BJ (cell line): ENCODE measurements at places on chromosomes 6 and 20.

DNA sequence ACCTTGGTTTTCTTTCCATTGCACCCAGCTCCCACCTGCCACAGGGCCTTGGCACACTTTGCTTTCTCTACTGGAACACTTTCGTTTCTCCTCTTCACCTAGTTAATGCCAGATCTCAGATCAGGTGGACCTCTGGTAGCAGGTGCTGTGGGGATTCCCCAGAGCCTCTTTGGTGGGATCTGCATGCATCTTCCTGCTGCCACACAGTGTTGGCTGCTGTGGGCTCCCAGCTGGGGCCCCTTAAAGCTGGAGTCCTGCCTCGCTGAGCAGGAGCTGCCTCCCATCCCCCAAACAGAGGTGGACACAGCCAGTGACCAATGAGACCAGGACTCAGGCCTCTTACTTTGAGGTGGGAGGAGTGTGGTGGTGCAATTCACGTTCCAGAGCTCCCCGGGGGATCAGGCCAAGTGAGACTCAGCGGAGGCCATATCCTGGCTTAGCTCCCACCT, 28.4 kb downstream of the CEBPB start:
- DNase-seq, result no peak

DNA sequence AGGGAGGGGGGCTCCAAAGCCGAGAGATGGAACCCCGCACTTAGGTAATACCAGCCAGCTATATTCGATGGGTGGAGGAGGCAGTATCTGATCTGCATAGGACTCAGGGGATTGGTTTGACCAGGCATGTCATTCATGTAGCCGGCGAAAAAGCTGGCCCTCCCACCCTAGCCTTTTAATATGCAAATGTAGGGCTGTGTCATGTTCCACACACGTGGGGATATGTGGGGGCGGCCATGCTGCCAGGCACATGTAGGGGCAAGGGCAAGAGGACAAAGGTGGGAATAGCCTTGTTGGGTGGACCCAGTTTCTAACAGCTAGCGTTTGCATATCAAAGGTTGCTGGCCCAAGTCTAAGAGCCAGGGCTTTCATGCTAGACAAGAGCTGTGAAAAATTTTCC, 39.1 kb upstream of the DDR1 start:
- DNase-seq, result no peak

GRCh38 chr6:33417903-33418689, at the start of gene CUTA:
TSS of gene CUTA (minus strand) at chr6:33418107. CDS start at chr6:33418000, 107 bp downstream.
- peak; percentile 99 for DNase-seq

DNA sequence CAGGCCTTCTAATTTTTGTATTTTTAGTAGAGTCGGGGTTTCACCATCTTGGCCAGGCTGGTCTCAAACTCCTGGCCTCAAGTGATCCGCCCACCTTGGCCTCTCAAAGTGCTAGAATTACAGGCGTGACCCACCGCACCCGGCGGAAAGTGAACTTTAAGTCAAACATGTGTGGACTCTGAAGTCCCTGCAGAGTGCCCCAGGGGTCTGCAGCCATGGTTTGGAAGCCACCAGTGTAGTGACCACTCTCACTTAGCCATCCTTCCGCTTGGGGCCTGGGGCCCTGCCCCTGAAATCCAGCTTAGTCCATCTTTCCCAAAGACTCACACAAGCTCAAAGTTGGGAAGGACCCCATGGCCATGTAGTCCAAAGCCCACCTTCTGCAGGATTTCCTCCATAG, 164.5 kb downstream of the GRM4 start:
- DNase-seq, result no peak

- no peak for DNase-seq
Measured at GRCh38 chr6:40856271-40856670, 182.8 kb downstream of the UNC5CL start.

- peak; percentile 98 for DNase-seq
Measured at GRCh38 chr20:56439771-56440291, 27.8 kb downstream of the CASS4 start.

DNA sequence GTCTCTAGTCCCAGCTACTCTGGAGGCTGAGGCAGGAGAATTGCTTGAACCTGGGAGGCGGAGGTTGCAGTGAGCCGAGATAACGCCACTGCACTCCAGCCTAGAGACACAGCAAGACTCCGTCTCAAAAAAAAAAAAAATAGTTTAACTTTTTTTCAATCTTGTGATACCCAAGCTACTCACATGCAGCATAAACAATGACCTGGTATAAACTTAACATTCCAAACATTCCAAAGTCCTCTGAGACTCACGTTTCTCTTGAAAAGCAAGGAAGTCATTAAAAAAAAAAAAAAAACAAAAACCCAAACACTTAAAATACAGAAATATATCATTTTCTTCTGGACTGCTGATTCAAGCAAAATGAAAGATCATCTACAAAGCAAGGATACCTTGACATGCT, 14.3 kb downstream of the CRNKL1 start:
- DNase-seq, result peak; percentile 55

DNA sequence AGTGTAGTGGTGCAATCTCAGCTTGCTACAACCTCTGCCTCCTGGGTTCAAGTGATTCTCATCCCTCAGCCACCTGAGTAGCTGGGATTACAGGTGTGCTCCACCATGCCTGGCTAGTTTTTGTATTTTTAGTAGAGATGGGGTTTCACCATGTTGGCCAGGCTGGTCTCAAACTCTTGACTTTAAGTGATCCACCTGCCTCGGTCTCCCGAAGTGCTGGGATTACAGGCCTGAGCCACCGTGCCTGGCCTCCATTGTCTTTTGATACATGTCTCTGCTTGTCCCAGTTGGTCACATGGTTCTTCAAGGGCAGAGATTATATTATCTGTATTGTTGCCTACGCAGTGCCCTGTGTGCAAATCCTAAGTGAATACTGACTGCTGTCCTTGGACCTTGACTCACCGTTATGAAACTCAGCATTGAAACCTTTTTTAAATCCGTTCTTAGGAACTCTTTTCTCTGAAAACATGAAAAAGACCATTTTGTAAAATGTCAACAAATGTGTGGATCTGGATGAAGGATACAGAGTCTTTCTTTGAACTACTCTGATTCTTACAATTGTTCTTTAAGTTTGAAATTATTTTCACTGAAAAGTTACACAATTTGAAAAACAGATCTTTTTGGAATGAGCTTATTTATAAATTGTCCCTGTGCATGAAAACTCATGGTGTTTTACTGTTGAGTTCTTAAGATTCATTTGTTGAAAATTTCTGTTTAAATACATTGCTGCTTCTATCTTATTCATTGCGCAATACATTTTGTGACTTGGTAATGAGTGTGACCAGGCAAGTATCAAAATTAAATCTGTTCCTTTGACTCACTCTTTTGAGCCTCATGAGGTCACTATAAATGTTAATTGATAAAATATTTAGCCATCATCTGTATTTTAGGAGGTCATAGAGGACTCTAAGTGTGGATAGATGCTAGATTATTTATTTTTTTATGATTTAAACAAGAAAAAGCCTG, 293.5 kb downstream of the UTRN start:
- DNase-seq, result peak; percentile 35

DNA sequence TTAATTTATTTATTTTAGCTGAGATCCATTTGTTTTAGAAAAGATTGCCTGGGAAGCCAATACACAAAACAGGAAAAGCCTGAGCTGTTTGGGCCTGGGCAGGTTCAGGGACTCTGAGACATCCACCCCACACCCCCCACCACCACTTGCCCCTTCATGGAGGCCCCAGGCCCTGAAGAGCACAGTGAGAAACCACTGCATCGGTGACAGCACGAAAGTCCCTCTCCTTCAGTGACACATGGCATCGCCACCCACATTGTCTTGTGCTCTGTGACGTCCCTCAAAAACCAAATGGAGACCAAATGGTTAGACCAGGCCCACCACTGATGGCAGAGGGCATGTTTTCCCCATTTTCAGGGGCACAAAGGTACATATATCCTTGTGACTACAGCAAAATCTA, 106.4 kb downstream of the SYNDIG1 start:
- DNase-seq, result no peak

GRCh38 chr6:166815629-166816028, 140.7 kb downstream of the RNASET2 start:
- no peak for DNase-seq

DNA sequence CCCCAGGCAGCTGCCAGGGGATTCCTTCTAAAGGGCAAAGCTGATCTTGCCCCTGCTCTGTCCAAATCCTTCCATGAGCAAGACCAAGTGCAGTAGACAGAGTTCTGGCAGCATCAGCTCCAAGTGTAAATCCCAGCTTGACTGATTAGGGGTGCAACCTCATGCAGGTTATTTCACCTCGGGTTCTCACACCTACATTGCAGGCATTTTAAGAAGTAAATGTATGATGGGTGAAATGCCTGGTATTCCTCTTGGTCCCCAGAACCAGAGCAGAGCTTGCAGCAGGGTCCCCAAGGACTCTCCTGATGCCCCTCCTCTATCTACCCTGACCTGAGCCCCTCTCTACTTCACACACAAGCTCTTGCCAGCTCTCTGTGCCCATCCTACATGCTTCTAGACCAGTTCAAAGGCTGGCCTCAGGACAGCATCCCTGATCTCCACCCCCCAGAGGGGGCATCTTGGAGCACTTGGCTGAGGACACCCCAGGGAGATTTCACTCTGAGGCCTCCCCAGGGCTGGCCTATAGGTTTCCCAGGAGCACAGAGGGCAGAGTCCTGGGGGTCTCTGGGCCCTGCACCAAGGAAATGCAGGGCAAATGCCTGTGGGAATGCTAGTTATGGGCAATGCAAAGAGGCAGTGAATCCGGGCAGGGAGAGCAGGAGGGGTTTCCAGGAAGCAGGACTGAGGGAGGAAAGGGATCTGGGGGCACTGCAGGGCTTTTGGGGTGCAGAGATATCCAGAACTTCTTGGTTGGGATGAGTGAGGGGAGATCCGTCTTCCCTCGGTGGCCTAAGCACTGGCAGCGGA, 1.0 kb downstream of the LZTS3 start:
- no peak for DNase-seq

DNA sequence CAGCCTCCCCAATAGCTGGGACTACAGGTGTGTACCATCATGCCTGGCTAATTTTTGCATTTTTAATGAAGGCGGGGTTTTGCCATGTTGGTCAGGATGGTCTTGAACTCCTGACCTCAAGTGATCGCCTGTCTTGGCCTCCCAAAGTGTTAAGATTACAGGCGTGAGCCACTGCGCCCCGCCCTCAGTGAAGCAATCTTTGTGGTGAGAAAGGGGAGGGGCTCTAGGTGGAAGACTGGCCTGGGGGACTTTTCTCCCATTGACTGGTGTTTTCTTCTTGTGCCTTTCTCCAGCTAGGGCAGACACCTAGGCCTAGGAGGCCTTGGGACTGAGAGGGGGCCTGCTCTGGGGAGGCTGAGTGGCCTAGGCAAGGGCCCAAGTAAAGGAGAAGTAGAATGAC, 84.1 kb downstream of the DNAAF9 start:
- no peak for DNase-seq

GRCh38 chr20:35517125-35517524, 12.3 kb downstream of the C20orf173 start:
- no peak for DNase-seq

- no peak for DNase-seq
Measured at GRCh38 chr20:45067558-45067957, 33.4 kb downstream of the KCNS1 start.

GRCh38 chr6:134853111-134854055, 96.5 kb downstream of the ALDH8A1 start:
- peak; percentile 23 for DNase-seq

GRCh38 chr6:160069050-160069454, 52.6 kb upstream of the SLC22A1 start:
- DNase-seq, result no peak

DNA sequence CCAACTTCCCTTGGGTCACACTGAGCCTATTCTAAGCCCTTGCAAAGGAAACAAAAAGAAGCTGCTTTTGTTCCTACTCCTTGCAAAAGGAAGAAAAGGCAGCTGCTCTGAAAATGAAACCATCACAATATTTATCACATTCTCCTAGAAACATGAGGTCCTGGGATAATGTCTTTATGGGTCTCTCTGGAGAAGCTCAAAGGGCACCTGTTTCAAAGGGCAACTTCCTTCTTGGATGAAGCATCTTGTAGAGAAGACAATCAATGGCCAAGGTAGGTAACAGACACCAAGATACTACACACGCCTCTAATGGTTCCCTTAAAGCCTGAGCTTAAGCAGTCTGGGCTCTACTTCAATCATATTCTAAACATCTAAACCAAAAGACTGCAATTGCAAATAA, 10.4 kb downstream of the ELOVL5 start:
- no peak for DNase-seq

GRCh38 chr20:20457392-20458126, 89.7 kb downstream of the INSM1 start:
- no peak for DNase-seq

DNA sequence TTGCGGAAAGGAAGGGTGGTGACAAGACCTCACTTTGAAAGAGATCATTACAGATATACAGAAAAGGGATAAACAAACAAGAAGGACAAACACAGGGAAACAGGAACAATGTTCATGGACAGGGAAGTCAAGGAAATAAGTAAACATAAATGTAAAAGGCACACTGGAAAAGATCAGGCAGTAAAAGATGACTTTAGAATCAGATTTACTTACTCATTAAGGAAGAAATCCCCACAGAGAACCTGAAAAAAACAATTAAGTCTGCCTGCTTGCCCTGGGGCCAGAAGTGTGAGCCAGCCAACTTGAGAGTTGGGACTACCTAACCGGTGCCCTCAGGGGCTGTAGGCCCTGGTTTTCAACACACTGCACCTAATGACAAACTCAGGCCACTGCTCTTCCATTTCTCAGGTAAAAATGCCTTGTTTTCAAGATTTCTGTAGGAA, 1.7 kb downstream of the APMAP start:
- no peak for DNase-seq

DNA sequence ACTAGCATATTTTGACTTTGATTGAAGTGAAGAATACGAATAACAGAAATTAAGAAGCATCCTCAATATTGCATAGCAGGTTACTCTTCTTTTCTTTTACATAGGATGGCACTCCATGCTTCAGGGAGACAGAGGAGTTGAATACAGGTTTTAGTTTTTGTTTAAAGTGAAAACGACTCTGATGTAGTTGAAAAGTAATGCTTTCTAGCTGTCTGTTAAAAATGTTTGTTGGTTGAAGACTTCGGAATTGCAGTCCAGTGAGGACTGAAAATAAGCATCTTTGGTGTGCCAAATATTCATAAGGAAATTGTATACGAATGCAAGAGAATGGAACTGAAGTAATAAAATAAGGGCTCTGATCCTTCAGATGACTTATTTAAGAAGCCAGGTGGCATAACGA, 618 bp upstream of the SLC16A10 start:
- DNase-seq, result no peak

DNA sequence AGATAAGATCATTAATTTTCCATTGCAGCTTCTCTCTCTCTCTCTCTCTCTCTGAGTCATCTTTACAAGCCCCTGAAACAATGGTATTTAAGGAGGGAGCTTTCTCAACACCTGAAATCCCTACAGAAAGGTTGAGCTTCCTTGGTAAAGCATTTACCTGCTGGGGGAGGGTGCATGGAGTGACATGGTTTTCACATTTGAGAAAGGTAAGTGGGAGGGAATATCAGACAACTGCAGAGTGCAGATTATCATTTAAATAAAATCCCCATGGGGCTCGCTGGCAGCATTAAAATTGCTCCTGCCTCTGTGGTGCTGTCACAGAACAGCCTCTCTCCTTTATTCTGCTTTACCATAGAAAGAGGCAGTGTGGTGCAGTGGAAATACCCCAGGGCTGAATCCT, 10.3 kb upstream of the PDYN start:
- no peak for DNase-seq
